ENCODE measurements at places on chromosomes 4 and X.

GRCh38 chrX:8305350-8305749 is 134.3 kb upstream of the VCX2 start:
- DNase-seq = no peak

GRCh38 chrX:78614264-78614663 is 44.9 kb downstream of the RTL3 start:
- no peak for DNase-seq

DNA sequence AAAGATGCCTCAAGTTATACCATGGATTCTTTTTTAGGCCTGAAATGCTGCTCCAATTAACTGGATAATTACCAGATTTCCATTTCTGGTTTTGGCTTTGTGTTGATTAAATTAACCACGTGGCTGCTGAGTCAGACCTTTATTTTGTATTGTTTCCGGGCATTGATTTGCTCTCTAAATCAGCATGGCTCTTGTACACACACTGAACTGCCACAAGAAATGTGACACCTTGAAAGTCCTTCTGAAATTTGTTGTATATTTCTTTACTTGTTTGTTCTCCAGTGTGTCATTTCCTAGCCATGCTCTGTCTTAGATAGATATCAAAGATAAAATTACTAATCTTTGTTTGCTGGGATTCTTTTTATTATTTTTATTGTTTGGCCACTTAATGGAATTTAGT is 11.7 kb downstream of the MTTP start:
- no peak for DNase-seq

GRCh38 chr4:48432017-48432416 is 51.1 kb upstream of the SLC10A4 start:
- no peak for DNase-seq

DNA sequence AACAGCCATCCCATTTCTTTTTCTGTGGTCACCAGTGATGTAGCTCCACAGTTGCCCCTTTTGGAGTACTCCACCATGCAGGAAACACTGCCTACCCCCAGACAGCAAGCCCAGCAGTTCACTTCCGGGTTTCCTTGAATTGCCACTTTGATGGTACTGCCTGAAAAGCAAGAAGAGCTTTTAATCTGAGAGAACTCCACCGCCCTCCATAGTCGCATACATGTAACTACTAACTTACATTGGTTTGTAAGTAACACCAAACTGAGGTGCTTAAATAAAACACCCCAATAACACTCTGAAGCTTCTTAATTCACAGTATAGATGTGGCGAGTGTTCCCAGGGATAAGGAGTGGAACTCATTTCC is 53.6 kb upstream of the HPSE start:
- no peak for DNase-seq

- no peak for DNase-seq
Observed at GRCh38 chrX:42195506-42195905, 272.2 kb upstream of the CASK start.

DNA sequence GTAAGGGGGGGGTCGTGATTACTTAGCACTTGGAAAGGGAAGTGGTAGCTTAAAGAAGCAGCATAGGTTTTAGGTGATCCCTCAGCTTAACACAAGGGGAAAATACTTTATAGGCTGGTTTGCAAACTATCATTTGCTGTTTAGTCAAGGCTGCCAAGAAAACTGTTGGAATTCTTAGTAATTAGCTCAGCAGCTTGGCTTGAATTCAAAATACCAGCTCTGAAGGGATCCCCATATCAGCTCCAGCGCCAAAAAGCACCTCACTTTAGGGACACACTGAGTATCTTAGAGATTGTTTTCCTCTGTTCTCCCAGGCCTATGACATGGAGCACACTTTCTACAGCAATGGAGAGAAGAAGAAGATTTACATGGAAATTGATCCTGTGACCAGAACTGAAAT is 8.8 kb downstream of the TNMD start:
- DNase-seq = no peak

GRCh38 chr4:18203966-18204365 is 182.4 kb upstream of the LCORL start:
- no peak for DNase-seq

GRCh38 chrX:76977452-76977851 is 469.7 kb upstream of the FGF16 start:
- no peak for DNase-seq

DNA sequence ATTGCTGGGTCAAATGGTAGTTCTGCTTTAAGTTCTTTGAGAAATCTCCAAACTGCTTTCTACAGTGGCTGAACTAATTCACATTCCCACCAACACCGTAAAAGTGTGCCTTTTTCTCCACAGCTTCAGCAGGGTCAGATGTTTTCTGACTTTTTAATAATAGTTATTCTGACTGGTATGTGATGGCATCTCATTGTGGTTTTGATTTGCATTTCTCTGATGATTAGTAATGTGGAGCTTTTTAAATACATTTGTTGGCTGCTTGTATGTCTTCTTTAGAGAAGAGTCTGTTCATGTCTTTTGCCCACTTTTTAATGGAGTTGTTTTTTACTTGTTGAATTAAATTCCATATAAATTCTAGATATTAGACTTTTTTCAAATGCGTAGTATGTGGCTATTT is 257.5 kb upstream of the ANKRD50 start:
- DNase-seq = no peak

DNA sequence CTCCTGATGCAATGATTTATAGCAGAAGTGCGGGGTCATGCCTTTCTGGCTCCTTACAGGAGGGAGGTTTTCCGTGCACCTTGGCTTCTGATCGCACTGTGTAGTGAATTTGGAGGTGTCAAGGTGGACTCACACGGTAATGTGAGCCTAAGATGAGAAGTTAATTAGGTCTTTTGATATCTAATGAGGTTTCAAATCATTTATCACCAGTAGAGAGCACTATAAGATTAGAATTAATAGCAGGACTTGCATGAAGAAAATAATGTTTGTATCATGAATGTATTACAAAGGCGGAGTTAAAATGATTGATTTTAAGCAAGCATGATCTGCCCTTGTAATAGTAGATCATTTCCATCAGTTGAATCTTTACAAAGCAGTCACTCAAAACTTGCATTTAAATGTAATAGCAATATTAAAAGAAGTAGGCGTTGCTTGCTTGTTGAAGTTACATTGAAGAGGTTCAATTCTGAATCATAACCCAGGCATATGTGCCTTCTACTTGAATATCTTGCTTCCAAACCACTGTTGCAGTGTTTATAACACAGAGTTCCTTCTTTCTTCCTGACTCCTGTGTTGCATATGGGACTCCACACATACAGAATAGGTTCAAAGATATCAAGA is 152.1 kb downstream of the FMR1NB start:
- DNase-seq = no peak

DNA sequence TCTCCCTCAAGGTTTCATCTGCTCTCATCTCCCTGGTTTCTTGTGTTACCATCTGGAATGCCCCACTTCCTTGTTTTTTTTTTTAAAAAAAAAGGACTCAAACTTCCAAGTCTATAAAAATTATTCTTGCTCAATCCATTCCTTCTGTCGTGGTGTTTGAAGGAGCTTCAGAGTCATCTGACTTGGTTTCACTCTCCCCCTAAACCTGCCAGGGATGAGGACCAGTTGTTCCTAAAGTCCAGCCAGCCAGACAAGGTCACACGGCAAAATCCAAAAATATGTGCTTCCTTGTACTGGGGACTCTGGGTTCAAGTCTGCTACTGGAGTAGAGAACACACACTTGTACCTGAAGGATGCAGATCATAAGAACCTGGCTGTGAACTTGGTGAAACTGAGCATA is 84.5 kb upstream of the GPM6B start:
- DNase-seq = no peak
